ENCODE measurements at places on chromosomes 16 and 17. TPM values are rescaled to one million over a fixed set of nuclear protein-coding genes. Genes with fewer than 3 reads are reported as not detected.

The ZP2 gene
- total RNA-seq, result not detected

The FLII gene
- total RNA-seq, result 291 TPM

The CA5A gene
- total RNA-seq, result not detected

The PYY gene
- not detected for total RNA-seq

The SPN gene
- not detected for total RNA-seq

The CPNE7 gene
- total RNA-seq, result 3.2 TPM

The EVI2A gene
- total RNA-seq, result 6.7 TPM

The GPRC5B gene
- total RNA-seq, result 0.65 TPM

The SEPTIN12 gene
- not detected for total RNA-seq

The FOXC2 gene
- total RNA-seq, result 0.16 TPM

The ZG16B gene
- total RNA-seq, result not detected

The FGF11 gene
- 1.8 TPM for total RNA-seq

The SPNS2 gene
- total RNA-seq, result 0.16 TPM

The ZMYND15 gene
- not detected for total RNA-seq

The SOX15 gene
- total RNA-seq, result 0.49 TPM

The CDH3 gene
- 1.3 TPM for total RNA-seq

The DNAH9 gene
- not detected for total RNA-seq

Measured in hair follicle dermal papilla cell (primary cell).